SJSA1 (cell line): ENCODE measurements at places on chromosomes 2 and 18. TPM values are rescaled to one million over a fixed set of nuclear protein-coding genes. Genes with fewer than 3 reads are reported as not detected.

DNA sequence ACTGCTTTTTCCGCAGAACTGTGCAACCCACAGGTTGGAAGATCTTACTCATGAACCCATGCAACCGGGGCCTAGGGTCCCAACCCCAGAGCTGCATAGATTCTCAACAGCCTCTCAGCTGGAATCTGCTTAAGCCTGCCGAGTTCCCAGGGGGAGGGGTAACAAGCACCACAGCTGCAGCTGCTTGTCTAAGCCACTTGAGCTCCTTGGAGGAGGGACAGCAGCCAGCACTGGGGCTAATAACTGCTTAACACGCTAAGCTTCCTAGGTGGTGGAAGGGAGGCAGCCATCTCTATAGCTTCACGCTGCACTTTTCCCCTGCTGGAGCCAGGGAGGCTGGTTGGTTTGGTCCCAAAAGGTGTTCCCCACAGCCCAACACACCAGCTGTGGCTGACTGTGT, 311.6 kb downstream of the DSC3 start:
- H3K27ac ChIP-seq = no peak overlapping the region
- no peaks in the 10 kb centered on the region for H3K27me3 ChIP-seq
- DNase-seq = no peak
- no peaks in the 10 kb centered on the region for H3K36me3 ChIP-seq
- no peaks in the 10 kb centered on the region for H3K4me1 ChIP-seq

GRCh38 chr2:38863061-38863695, 12.6 kb downstream of the DHX57 start:
- DNase-seq = no peak
- no peak overlapping the region for H3K27ac ChIP-seq
- no peaks in the 10 kb centered on the region for H3K27me3 ChIP-seq
- H3K36me3 ChIP-seq = peaks cover 54% of the 10 kb centered on the region
- no peak overlapping the region for H3K4me3 ChIP-seq

- H3K27me3 ChIP-seq = no peaks in the 10 kb centered on the region
- H3K27ac ChIP-seq = peak overlapping the region; percentile 85
- DNase-seq = peak; percentile 95
Observed at GRCh38 chr2:236871500-236872001, 214.1 kb upstream of the COPS8 start.

DNA sequence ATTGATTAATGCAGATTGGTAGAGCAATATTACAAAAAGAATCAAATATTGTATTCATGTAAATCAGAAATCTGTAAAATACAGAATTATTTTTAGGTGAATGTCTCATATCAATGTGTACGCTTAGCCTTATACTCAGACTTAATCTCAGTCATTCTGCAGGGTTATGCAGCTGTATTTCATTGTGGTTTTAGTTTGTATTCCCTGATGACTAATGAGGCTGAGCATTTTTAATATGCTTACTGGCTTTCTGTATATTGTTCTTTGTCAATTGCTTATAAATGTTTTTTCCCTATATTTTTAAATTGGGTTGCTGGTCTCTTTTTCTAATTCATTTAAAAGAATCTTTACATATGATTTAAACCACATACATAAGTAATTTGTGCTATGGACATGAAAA, 50.1 kb downstream of the CDH19 start:
- H3K27me3 ChIP-seq = no peaks in the 10 kb centered on the region
- H3K4me3 ChIP-seq = no peak overlapping the region
- no peaks in the 10 kb centered on the region for H3K36me3 ChIP-seq
- H3K27ac ChIP-seq = no peak overlapping the region
- no peaks in the 10 kb centered on the region for H3K4me1 ChIP-seq

DNA sequence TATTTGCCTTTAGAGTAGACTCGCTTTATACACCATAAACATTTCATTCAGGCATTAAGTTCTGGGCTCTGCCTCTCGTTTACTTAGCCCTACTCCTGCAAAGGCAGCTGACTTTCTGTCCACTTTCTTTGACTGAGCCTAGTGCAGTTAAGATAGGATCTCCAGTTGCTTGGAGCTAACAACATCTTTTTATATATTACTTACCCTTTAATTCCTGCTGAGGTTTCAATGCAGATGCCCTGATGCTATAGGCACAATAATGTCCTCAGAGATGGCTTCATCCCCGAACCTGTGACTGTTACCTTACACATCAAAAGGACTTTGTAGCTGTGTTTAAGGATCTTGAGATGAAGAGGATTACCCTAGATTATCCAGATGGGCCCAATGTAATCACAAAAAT, 505.8 kb upstream of the TNP1 start:
- DNase-seq = no peak
- no peak overlapping the region for H3K4me3 ChIP-seq
- no peaks in the 10 kb centered on the region for H3K27me3 ChIP-seq
- no peaks in the 10 kb centered on the region for H3K36me3 ChIP-seq

DNA sequence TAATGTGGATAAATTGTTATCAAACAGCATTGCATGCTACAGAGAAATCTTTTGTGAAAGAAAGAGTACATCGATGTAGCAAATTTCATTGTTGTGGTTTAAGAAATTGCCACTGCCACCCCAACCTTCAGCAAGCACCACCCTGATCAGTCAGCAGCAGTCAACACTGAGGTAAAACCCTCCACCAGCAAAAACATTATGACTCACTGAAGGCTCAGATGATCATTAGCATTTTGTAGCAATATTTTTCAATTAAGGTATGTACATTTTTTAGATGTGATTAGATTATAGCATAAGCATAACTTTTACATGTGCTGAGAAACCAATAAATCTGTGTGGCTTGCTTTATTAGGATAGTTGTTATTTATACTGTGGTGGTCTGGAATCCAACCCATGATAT, 75.5 kb downstream of the ZNF385B start:
- no peaks in the 10 kb centered on the region for H3K36me3 ChIP-seq
- no peaks in the 10 kb centered on the region for H3K4me1 ChIP-seq
- H3K4me3 ChIP-seq = no peak overlapping the region
- DNase-seq = no peak

DNA sequence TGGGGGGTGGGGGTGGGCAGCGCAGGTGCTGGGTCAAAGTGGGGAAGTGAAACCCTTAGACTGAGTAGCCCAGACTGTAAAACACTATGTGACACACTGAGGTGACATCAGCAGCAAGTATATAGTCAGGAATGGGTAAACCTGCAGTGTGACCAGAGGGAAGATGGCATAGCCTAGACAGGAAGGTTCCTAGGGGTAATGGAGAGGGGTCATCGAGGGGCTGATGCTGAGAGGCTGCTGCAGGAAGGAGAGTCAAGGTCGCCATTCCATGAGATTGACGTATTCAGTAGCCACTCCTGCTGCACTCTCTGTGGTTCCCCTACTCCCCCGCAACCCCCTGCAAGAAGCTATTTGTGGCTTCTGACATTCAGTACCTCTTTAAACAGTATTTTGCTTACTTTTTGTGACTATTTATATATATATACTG, 111.7 kb downstream of the CHST9 start:
- no peaks in the 10 kb centered on the region for H3K36me3 ChIP-seq
- DNase-seq = no peak
- no peaks in the 10 kb centered on the region for H3K4me1 ChIP-seq
- H3K27ac ChIP-seq = no peak overlapping the region
- H3K4me3 ChIP-seq = no peak overlapping the region
- no peaks in the 10 kb centered on the region for H3K27me3 ChIP-seq

- H3K4me3 ChIP-seq = no peak overlapping the region
- DNase-seq = no peak
- H3K27me3 ChIP-seq = no peaks in the 10 kb centered on the region
- peaks cover 27% of the 10 kb centered on the region for H3K4me1 ChIP-seq
- H3K27ac ChIP-seq = no peak overlapping the region
Observed at GRCh38 chr2:105748566-105748965, 3.9 kb downstream of the NCK2 start.

DNA sequence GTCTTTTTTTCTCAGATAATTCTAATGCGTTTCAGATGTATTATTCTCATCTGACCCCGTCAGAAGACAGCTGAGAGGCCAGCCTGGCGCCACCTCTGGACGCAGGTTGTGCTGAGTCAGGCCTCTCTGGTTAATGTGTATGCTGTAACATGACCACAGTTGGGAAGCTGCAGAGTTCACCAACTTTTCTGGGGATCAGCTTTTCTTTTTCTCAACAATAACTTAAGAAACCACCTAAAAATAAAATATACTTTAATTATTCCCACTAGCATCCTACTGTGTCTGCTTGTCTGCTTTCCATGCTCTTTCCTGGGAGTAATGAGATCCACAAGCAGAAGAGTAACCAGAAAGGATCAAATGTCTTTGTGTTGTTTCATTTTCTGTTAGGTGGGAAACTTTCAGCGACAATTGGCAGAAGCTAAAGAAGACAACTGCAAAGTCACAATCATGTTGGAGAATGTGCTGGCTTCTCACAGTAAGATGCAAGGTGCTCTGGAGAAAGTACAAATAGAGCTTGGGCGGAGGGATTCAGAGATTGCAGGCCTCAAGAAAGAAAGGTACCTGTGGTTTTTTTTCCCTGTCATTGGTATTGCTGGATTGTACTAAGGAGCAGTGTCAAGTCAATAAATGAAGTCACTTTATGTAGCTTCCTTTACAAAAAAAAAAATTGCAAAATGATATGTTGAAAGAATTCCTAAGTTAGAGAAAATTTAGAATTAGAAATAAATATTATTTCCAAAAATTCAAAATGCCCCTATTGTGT, 79.8 kb downstream of the CCDC150 start:
- no peak for DNase-seq
- H3K4me3 ChIP-seq = no peak overlapping the region
- no peaks in the 10 kb centered on the region for H3K4me1 ChIP-seq
- H3K36me3 ChIP-seq = peaks cover 2% of the 10 kb centered on the region
- H3K27me3 ChIP-seq = no peaks in the 10 kb centered on the region
- peak overlapping the region; percentile 40; the same call in 1 of the 2 replicates for H3K27ac ChIP-seq

DNA sequence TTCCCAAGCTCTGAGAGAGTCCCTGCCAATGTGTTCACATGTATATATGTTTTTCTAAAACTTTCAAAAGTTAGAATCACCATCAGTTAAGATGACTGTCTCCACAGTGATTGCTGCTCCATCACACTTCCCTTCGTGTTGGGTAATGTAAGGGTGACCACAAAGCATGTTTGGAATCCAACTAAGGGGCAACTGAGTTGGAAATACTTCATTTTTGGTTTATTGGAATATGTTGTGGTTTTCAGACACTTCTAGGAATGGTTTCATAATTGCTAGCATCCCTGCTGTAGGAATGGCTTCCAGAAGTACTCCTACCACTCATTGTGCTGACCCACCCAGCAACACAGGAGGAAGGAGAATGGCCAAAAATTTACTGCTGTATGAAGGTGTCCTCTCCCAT, 212.5 kb upstream of the GULP1 start:
- no peaks in the 10 kb centered on the region for H3K36me3 ChIP-seq
- peaks cover 17% of the 10 kb centered on the region for H3K4me1 ChIP-seq
- no peaks in the 10 kb centered on the region for H3K27me3 ChIP-seq
- H3K27ac ChIP-seq = peak overlapping the region; percentile 91
- no peak overlapping the region for H3K4me3 ChIP-seq

The ADD2 gene
- total RNA-seq = not detected in 2 replicates

The RRM2 gene
- 180 and 209 TPM in 2 replicates for total RNA-seq

The MARCO gene
- total RNA-seq = not detected in 2 replicates
